ENCODE measurements at places on chromosomes 2 and 18. TPM values are rescaled to one million over a fixed set of nuclear protein-coding genes. Genes with fewer than 3 reads are reported as not detected.

GULP1 gene
- 56.1 TPM for total RNA-seq

CRYGB gene
- not detected for total RNA-seq

CTLA4 gene
- 0.49 TPM for total RNA-seq

VWC2L gene
- not detected for total RNA-seq

RAMP1 gene
- total RNA-seq, result 419 TPM

GPD2 gene
- 16.3 TPM for total RNA-seq

TBR1 gene
- total RNA-seq, result not detected

TRIM43 gene
- not detected for total RNA-seq

GRCh38 chr2:44799105-44799504 is 142.4 kb upstream of the SIX3 start:
- DNase-seq, result no peak

DNA sequence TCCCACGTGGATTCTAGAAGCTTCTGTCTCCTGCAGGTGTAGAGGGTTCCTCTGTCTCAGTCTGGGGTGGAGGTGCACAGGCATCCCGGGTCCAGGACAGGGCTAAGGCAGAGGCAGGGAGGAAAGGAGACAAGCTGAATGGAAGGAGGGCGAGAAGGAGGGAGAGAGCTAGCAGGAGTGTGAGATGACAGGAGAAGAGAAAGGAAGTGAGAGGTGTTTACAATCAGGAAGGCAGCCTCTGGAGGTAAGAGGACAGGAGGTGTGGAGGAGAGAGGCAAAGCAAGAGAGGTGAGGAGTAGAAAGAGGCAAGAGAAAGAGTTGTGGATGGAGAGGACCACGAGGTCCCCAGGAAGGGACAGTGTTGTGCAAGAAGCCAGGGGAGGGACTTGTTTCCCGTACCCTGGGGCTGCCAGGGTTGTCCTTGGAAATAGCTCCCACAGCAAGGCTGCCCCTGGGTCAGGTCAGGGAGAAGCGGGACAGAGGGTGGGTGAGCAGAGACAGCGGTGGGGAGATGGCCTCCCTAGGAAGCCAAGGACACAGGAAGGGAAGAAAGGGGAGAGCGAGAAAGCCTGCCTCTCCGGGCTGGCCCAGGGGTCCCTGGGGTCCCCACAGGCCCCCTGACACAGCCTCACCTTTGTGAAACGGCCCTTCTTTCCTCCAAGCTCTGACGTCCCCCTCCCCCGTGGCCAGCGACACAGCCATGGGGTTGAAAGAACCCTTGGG is 136.9 kb downstream of the CYP26B1 start:
- no peak for DNase-seq

GRCh38 chr18:26192233-26192632 is 34.0 kb upstream of the TAF4B start:
- no peak for DNase-seq

- peak; percentile 81 for DNase-seq
These were observed 99.0 kb downstream of the ZFP36L2 start for GRCh38 chr2:43127208-43127940.

GRCh38 chr18:28432339-28432738 is 255.4 kb upstream of the CDH2 start:
- no peak for DNase-seq

DNA sequence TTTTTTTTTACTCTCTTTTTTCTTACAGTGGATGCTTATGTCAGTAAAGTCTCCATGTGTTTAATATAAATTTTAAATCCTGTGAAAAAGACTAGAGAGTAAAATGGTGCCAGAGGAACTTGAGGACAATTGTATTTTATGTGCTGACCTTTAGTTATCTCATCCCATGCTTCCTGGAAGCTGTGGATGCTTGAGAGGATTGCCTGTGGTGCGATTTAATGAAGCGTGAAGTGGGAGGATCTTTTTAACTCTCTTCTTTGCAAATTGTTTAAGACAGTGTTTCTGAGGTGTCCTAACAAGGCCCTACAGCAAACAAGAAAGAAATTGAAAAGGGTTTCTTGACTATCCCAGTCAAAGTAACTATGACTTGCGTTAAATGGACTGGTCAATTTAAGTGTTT is 84.2 kb downstream of the DTNA start:
- DNase-seq, result no peak

- DNase-seq, result no peak
These were observed 386.2 kb upstream of the HNRNPA3 start for GRCh38 chr2:176826356-176826755.

GRCh38 chr2:97645112-97645694 is 659 bp upstream of the COX5B start:
- peak; percentile 74 for DNase-seq

DNA sequence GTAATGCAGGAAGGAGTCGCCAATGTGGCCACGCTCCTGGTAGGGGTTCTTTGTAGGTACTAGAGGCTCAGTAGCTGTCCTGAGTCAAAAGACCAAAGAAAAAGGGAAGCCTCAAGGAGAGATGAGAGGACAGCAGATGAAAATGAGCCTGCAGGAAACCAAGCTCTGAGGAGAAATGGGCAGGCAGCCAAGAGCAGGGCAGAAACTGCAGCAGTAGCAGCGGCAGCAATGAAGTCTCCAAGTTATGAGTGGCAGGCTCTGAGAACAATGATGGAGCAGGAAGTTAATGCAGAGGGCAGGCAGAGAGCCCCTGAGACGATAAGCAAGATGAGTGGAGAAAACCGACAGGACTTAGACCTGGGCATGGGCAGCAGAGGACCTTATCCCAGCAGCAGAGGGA is 48.2 kb upstream of the TMEM200C start:
- no peak for DNase-seq

GRCh38 chr2:122939796-122940195 is 1085.3 kb upstream of the CNTNAP5 start:
- no peak for DNase-seq

- DNase-seq, result no peak
These were observed 522.8 kb upstream of the CDH7 start for GRCh38 chr18:65227970-65228369.

- no peak for DNase-seq
These were observed 487.3 kb upstream of the VWC2L start for GRCh38 chr2:213923543-213923942.

DNA sequence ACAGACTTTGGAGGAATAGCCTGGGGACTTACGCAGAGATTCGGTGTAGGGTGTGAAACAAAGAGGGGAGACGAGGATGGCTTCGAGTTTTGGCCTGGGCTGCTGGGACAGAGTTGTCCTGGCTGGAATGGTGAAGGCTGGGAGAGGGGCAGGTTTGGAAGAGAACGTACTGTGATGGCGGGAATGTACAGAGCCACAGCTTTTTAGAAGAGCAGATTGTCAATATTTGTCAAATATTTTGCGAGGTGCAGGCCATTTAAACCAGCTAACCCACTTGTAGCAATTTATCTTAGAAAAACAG is 14.4 kb upstream of the ITM2C start:
- no peak for DNase-seq

DNA sequence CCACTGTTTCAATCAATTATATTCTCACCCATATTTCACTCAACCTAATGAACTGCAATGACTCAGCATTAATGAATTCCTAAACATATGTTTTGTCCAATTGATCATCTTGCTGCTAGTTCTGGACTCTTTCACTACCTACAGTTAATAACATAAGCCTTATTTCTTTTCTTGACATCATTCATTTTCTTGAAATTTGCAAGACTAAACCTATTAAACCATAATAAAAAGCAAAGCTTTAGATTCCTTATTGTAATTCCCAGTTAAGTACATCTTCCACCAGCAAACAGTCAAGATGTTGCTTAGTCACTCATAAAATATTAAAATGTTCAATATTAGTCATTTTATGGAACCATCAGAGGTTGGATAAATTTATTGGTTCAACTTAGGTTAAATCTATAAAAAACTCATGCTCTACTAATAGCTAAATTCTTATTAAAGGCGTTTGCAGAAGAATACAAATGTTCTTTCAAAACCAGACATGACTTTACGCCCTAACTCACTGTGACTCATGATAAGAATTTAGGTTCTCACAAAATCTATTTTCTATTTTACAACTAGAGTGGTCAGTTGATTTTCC is 599.4 kb downstream of the RNF144A start:
- no peak for DNase-seq

GRCh38 chr2:100857915-100858314 is 38.0 kb downstream of the NPAS2 start:
- no peak for DNase-seq

DNA sequence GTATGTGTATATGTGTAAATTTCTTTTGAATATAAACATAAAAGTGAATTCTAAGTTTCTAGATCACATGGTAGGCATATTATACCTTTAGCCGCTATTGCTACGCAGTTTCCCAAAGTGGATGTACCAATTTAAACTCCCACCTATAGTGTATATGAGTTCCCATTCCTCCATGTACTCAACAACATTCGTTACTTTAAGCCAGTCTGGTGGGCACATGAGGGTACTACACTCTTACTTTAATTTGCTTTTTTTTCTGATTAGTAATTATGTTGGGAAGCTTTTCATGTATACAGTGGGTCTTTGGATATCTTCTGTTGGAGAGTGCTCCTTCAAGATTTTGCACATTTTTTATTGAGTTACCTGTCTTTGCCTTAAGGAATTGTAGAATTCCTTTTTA is 683.8 kb downstream of the ERBB4 start:
- no peak for DNase-seq

- DNase-seq, result no peak
These were observed 142.1 kb downstream of the ARHGAP28 start for GRCh38 chr18:6871566-6871965.

DNA sequence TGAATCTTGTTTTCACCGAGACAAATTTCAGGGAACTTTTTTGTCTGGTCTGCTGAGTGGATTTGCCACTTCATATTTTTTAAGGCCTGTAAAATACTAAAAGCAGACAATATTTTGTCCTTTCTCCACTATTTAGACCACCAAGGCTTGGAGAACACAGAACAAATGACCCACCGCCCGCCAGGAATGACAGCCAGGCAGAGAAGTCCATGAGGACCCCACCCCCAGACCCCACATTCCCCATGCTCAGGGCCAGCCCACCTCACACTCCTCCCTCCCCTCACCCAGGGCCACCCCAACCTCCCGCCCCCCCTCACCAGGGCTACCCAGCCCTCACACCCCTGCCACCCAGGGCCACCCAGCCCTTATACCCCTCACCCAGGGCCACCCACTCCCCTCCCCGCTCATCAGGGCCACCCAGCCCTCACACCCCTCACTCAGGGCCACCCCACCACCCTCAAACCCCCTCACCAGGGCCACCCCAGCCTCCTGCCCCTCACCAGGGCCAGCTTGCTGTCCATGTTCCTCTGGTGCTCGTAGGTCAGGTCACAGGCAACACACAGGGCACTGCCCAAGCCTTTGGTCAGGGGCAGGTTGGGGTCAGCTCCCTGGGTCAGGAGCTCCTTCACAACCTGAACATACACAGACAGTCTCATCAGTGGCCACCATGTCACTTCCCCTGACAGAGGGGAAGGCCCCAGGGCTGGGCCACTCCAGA is 50.6 kb downstream of the ANKMY1 start:
- no peak for DNase-seq

DNA sequence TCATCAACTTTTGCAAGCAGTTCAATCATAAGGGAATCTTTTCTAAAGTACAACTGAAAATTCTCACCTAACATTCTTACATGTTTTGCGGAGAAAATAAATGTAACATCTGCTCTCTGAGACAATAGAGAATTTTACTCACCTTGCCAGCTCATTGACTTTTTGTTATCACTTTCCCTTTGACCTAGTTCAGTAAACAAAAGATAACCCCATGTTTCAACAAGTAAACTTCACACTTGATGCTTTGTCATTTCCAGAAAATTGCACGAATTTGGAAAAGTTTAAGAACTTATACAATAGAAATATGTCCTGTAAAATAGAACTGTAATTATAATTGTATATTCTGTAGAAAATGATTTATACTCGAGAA is 1110.0 kb upstream of the ACVR2A start:
- DNase-seq, result no peak

DNA sequence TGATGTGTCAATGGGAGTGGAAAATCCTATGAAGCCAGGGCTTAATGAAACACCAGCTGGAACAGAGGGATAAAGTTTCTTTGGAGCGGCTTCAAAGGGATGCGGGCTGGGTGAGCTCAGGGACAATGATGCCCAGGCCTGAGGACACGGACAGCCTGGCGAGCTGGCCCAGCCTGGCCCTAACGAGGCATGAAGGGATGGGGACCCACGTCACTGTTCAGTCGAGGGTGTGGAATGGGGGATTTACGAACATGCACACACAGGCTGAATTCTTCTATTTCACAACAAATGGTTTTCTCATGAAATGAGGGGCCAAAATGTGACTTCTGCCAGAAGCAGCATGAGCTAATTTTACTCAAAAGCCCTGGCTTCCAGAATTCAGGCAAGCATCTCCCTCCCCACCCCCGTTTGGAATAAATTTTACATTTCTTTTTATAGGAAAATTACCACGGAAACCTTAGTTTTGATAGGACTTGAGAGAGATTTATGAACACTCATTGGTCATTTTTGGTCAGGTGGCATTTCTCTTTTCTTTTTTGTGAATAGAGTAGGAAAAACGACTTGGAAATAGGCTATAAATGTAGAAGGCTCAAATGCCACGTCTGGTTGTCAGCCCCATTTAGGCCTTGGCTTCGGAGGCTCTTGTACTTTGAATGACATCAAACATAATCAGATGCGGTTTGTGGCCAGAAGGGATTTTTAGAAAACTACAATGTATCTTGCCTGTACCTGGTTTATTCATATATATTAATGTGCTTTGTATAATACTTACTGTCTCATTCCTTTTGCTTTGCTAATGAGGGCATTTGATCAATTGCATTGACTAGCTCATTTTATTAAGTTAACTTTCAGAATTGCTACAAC is 893.8 kb upstream of the CELF4 start:
- no peak for DNase-seq

- DNase-seq, result no peak
These were observed 154.8 kb downstream of the ZEB2 start for GRCh38 chr2:144364944-144365738.

- DNase-seq, result no peak
These were observed 582 bp downstream of the RIOK3 start for GRCh38 chr18:23453680-23454058.

GRCh38 chr2:95352310-95353054 is 50.0 kb upstream of the FAHD2A start:
- DNase-seq, result peak; percentile 48

GRCh38 chr18:76823587-76824011 is 1.2 kb downstream of the ZNF236 start:
- DNase-seq, result peak; percentile 65

- peak; percentile 97 for DNase-seq
These were observed 4.5 kb downstream of the ZFP36L2 start for GRCh38 chr2:43221763-43222474.

GRCh38 chr2:42386682-42387081 is 25.7 kb upstream of the COX7A2L start:
- DNase-seq, result no peak

- DNase-seq, result no peak
These were observed 84.0 kb downstream of the ZAP70 start for GRCh38 chr2:97797355-97797754.

GRCh38 chr2:130820279-130820861 is 16.3 kb upstream of the ARHGEF4 start:
- peak; percentile 75 for DNase-seq

Data from sigmoid colon (tissue), 7 donors.